CD4-positive, alpha-beta T cell treated with Interferon gamma for 1 hour (primary cell): ENCODE measurements at places on chromosomes 13 and 19.
A peak's percentile ranks its signal among the peaks of the same experiment; 100 is the strongest.

DNA sequence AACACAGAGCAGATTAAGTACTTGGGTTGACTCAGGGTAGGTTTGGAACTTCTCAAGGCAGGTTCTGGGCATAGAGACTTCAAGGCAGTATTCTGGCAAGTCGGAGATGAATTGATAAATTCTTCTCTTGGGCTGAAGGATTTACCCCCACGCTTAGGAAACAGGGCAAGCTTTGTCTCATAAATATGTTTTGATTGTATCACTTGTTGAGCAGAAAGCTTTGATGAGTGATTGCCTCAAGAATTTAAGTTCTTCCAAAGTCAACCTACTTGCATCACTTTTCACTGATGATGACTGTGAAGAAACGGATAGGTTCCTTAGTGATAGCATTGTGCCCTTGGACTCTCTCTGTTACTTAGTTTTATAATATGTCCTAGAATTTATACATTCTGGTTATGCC lies 258.6 kb upstream of the DACH1 start:
- DNase-seq = no peak

GRCh38 chr13:76129305-76130000 lies 493.3 kb downstream of the LMO7 start:
- DNase-seq = no peak

- no peak for DNase-seq
These were observed 17.1 kb downstream of the GAS6 start for GRCh38 chr13:113846636-113847318.

DNA sequence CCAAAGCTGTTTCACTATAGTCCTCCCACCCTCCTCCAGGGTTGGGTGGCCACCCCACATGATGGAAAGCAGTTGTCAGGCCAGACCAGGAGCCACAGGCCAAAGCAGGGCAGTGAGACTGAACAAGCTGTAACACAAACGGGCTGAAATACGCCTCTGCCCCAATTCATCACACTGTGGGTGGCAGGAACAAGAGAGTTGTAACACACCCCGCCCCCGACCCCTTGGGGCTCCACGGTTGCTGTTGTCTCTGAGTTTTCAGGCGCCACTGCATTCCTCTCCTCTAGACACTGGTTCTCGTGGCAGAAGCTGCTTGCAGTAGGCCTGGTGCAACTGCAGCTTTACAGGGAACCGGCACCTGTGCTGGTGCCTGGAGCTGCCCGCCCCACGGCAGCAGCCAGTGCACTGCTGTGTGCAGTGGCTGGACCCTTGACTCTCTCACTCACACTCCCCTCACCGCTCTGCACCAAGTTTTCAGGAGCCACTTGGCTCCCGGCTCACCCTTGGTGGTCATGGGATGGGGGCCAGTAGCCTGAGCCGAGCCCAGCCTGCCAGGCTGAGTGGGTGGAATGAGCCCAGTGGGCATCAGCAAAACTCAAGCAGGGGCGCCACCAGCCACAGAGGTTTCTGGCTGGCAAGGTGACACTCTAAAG lies 1314.5 kb upstream of the MIR17HG start:
- DNase-seq = no peak

DNA sequence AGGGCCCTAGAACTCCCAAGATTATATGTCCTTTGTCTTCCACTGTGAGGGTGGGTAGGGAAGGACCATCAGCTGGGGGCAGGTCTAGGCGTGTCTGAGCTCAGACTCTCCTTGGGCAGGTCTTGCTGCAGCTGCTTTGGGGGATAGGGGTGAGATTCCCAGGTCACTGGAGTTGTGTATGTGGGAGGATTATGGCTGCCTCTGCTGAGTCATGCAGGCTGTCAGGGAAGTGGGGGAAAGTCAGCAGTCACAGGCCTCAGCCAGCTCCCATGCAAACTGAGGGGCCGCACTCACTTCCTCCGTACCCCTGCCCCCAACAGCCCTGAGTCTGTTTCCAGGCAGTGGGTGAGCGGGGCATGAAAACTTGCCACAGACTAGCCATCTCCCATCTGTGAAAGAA lies 600.8 kb downstream of the DIAPH3 start:
- no peak for DNase-seq

GRCh38 chr13:37369616-37370015 lies 229.0 kb downstream of the POSTN start:
- no peak for DNase-seq

DNA sequence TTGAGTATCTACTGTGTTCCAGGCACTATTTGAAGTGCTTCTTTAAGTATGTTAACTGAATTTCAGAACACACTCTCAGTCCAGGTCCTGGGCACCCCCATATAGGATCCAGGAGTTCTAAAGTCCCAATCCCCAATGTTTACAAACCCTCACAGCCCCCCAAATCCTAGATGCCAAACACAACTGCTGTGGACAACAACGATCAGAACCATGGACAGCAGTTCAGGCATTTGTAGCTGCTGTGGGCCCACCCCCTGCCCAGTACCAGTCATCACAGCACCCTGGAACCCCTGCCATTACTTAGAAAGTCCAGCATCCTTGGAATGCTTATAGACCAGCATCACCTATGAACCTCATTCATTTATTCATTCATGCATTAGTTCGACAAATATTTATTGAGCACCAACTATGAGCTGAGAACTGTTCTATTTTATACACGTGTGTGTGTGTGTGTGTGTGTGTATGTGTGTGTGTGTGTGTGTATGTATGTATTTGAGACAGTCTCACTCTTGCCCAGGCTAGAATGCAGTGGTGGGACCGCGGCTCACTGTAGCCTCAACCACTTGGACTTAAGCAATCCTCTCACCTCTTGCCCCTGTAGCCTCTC lies 19.3 kb upstream of the SDHAF1 start:
- no peak for DNase-seq

- no peak for DNase-seq
These were observed 517.2 kb upstream of the SLITRK1 start for GRCh38 chr13:84399320-84400085.

DNA sequence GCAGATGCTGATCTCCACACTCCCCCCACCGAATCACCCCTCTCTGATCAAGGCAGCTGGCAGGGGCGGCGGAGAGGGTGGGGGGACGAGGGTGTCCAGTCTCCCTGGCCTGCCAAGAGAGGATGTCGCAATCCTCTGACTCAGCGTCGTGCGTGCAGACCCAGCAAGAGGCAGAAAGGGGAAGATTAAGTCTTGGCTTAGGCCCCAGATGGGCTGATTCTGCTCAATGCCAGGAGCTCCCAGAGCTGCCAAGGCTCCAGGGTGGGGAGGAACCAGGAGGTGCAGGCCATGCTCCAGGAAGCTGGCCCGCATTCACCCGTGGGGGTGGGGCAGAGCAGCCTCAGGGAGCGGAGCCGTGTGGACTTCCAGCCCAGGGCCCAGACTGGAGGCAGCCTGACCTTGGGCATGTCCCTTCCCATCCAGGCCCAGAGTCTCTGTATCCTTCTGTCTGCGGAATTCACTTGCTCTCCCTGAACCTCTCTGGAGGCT lies 6.6 kb upstream of the BCL3 start:
- peak; percentile 83 for DNase-seq

GRCh38 chr19:13615890-13616289 lies 109.6 kb upstream of the CACNA1A start:
- DNase-seq = no peak

DNA sequence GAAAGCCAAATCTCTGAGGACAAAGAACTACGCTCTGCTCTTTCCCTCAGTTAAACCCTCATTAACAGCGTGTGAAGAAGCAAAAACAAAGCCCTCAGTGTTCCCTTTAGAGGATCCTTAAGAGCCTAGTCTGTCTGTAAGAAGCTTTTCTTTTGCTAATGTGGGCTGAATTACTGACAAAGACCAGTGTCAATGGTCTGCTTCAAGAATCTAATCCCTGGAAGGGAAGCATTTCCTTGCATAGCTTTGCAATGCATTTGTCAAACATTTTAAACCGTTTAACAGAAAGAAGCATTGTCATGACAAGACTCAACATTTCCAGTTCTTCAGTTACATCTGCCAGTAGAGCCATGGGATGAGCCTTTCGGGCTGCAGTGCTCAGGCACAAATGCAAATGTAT lies 64.9 kb downstream of the EDNRB start:
- no peak for DNase-seq

DNA sequence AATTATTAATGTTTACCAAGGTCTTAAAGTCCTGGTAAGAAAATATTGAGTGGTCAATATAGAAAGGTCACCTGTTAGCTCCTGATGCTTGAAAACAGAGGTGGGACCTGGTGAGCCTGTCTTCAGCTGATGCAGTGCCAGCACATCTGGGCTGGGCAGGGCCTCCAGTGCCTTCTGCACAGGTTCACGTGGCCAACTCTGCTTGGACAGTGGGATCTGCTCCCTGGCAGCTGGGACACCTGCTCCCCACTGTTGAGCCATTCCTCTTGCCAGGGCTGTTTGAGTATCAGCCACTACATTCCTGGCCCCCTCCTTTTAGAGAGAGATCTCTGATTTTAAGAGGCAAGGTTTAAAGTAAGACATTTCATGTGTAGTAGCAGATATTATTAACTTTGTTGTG lies 135.0 kb downstream of the TM9SF2 start:
- no peak for DNase-seq

- DNase-seq = no peak
These were observed 93.4 kb downstream of the FLT1 start for GRCh38 chr13:28401303-28402056.

- no peak for DNase-seq
These were observed 743 bp downstream of the CHAF1A start for GRCh38 chr19:4403005-4403761.

- no peak for DNase-seq
These were observed 4.8 kb downstream of the LILRB5 start for GRCh38 chr19:54252243-54252642.
